SK-N-SH (cell line): ENCODE measurements at places on chromosomes 6 and 20. TPM values are rescaled to one million over a fixed set of nuclear protein-coding genes. Genes with fewer than 3 reads are reported as not detected.

- H3K27ac ChIP-seq = no peak overlapping the region
- H3K4me1 ChIP-seq = no peaks in the 10 kb centered on the region; the same call in 1 of the 2 replicates
- H3K27me3 ChIP-seq = no peaks in the 10 kb centered on the region
- H3K4me3 ChIP-seq = no peak overlapping the region
- H3K36me3 ChIP-seq = no peaks in the 10 kb centered on the region
Observed at GRCh38 chr6:14439419-14439818, 321.8 kb downstream of the CD83 start.

GRCh38 chr20:270517-270916 lies 13.0 kb downstream of the DEFB132 start:
- H3K4me1 ChIP-seq = no peaks in the 10 kb centered on the region
- H3K4me3 ChIP-seq = no peak overlapping the region
- no peaks in the 10 kb centered on the region for H3K27me3 ChIP-seq
- no peak for DNase-seq
- no peak overlapping the region for H3K27ac ChIP-seq

The FAM83B gene
- polyA plus RNA-seq = not detected in 2 replicates

DNA sequence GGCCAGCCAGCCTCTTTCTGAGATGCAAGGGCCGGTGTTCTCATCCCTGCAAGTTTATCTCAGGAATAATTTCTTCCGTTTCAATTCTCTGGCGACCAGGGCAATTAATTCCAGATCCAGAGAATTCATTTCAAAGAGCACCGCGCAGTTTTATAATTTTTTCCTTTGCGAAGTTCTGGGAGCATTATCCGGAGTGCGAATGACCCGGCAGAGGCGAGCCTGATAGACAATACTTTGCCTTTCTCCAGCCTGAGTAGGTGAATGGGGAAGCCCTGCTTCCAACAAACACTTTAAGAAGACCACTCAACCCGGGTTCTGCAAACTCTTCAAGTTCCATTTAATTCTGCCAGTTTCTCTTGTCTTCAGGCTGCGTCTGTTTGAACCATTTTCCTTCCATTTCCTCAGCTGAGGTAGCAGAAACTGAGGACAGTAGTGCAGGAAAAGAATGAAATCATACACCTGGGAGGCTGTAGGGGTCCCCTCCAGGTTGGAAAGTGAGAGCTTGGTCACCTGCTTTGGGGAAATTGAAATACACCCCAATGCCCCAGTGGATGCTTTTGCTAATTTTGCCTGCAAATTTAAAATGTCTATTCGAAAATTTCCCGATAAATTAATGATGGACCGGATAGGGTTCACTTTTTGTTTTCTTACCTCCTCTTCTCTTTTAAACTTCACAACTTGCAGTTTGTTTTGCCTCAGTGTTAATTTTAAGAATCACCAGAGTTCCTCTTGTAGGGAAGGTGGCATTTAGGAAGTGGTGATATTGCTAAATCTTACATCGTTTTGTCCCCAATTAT lies 1.1 kb downstream of the VGLL2 start:
- H3K4me1 ChIP-seq = peaks cover 3% of the 10 kb centered on the region; the same call in 1 of the 2 replicates
- H3K36me3 ChIP-seq = no peaks in the 10 kb centered on the region
- no peak overlapping the region for H3K4me3 ChIP-seq
- no peak overlapping the region for H3K27ac ChIP-seq
- DNase-seq = no peak
- H3K27me3 ChIP-seq = peaks cover 90% of the 10 kb centered on the region

The CRISP3 gene
- polyA plus RNA-seq = not detected in 2 replicates

- H3K4me3 ChIP-seq = no peak overlapping the region
- no peaks in the 10 kb centered on the region for H3K36me3 ChIP-seq
- no peaks in the 10 kb centered on the region for H3K4me1 ChIP-seq
Observed at GRCh38 chr20:54305421-54305820, 97.5 kb downstream of the PFDN4 start.

DNA sequence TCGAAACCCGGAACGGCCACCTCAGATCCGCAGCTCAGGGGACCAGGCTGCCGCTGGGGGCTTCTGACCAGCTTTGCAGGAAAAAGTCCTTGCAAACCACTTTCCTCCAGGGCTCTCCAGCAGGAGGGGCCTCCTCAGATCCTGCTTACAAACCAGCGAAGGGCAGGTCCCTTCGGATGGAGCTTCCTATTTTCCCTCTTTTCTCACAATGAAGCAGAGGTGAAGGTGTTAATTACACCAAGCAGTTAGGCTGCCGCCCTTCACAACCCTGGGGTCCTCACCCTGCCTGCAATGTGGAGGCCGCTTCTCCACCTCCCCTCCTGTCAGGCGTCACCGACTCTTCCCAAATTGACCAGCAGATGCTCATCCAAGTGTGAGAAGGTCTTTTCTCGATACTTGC lies 5.7 kb downstream of the ARHGAP40 start:
- no peaks in the 10 kb centered on the region for H3K27me3 ChIP-seq
- DNase-seq = no peak
- no peak overlapping the region for H3K4me3 ChIP-seq

DNA sequence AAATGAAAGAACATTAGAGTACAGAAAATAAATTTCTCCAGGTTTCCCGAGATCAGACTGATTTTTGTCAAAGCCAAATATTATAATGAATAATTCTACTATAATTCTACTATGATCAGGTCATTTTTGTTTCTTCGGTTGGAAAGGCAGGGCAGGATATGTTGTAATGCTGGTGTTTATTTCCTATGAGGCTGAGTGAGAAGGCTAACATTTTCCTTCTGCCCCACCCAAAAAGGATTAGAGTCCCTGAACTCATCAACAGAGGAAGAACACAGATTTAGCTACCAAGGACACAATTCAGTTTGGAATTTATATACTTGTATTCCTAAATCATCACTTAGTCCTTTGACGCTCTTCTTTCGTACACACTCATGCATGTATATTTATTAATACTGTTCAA lies 318.9 kb downstream of the SYNE1 start:
- peaks cover 19% of the 10 kb centered on the region; the same call in 1 of the 2 replicates for H3K4me1 ChIP-seq
- DNase-seq = no peak
- H3K36me3 ChIP-seq = peaks cover 55% of the 10 kb centered on the region
- no peaks in the 10 kb centered on the region for H3K27me3 ChIP-seq

The CLVS2 gene
- polyA plus RNA-seq = 0.05 TPM in 2 replicates

- no peak overlapping the region for H3K27ac ChIP-seq
- H3K36me3 ChIP-seq = no peaks in the 10 kb centered on the region
- peaks cover 7% of the 10 kb centered on the region; the same call in 1 of the 2 replicates for H3K4me1 ChIP-seq
- H3K27me3 ChIP-seq = peaks cover 7% of the 10 kb centered on the region; the same call in 1 of the 2 replicates
Observed at GRCh38 chr6:110364364-110365105, 6.4 kb upstream of the METTL24 start.

The PLCB4 gene
- polyA plus RNA-seq = 5.5 and 7.0 TPM in 2 replicates

GRCh38 chr6:21506126-21506525 lies 87.4 kb upstream of the SOX4 start:
- no peak overlapping the region for H3K27ac ChIP-seq
- H3K36me3 ChIP-seq = no peaks in the 10 kb centered on the region

The C6orf52 gene
- 0.71 and 1.4 TPM in 2 replicates for polyA plus RNA-seq

DNA sequence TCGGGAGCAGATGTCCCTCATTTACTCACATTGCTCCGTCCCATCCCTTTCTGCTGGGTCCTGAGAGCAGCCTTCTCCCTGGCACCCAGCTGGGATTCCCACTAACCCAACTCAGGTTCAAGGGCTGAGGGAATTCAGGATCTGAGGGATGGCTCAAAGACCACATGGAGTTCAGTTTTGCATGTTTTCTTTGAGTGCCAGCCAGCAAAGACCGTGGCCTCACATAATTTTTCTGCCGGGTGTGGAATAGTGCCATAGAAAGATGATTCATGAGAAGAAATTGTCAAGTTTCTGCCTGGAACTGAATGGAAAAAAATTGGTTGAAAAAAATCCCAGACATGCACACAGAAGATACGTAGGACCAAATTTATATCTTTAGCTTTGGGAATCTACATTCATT lies 168.6 kb downstream of the CD83 start:
- H3K27me3 ChIP-seq = no peaks in the 10 kb centered on the region
- no peaks in the 10 kb centered on the region for H3K4me1 ChIP-seq
- no peaks in the 10 kb centered on the region for H3K36me3 ChIP-seq
- no peak overlapping the region for H3K4me3 ChIP-seq
- DNase-seq = no peak

- 0 out of 2 replicates have a peak, but pooled peaks cover 4% of the 10 kb centered on the region for H3K4me1 ChIP-seq
- no peak overlapping the region for H3K27ac ChIP-seq
- H3K4me3 ChIP-seq = peak overlapping the region; percentile 38; the same call in 1 of the 2 replicates
- DNase-seq = no peak
Observed at GRCh38 chr6:123655521-123656306, 19.0 kb upstream of the TRDN start.

DNA sequence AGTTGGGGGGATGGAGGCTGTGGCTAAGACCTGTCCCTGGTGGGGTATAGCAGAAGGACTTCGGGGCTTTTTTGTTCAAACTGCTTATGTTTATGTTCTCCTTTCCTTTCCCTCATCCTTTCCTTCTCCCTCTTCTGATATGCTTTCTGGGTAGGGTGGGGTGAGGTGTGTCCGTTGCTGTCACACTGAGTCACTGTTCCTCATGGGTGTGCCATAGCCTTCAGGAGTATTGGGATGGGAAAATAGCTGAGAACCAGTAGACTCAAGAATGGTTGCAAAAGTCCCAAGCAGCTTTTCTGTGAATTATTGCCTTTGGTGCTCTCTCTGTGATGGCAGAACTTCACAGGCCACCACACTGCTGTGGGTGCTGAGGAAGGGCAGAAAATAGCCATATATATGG lies 39.6 kb downstream of the TPD52L1 start:
- H3K4me1 ChIP-seq = peaks cover 5% of the 10 kb centered on the region; the same call in 1 of the 2 replicates
- no peaks in the 10 kb centered on the region for H3K36me3 ChIP-seq
- H3K4me3 ChIP-seq = no peak overlapping the region
- DNase-seq = no peak
- H3K27me3 ChIP-seq = no peaks in the 10 kb centered on the region; the same call in 1 of the 2 replicates
- no peak overlapping the region for H3K27ac ChIP-seq

The CCN5 gene
- 0.05 TPM in 2 replicates for polyA plus RNA-seq

DNA sequence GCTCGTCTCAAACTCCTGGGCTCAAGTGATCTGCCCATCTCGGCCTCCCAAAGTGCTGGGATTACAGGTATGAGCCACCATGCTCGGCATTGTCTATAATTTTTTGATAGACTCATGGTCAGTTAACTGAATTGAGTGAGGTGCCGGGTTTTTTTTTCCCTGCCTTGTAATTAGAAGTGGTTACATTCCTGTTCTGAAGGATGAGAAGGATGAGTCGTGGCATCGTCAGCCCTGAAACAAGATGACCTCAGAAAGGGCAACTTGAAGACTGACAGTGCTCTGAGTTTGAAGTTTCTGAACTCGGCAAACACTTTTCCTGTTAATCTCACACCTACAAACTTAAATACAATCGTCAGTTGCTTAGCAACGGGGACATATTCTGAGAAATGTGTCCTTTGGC lies 158.7 kb upstream of the PDE10A start:
- no peaks in the 10 kb centered on the region for H3K36me3 ChIP-seq
- no peak overlapping the region for H3K4me3 ChIP-seq
- DNase-seq = no peak
- H3K27ac ChIP-seq = no peak overlapping the region

DNA sequence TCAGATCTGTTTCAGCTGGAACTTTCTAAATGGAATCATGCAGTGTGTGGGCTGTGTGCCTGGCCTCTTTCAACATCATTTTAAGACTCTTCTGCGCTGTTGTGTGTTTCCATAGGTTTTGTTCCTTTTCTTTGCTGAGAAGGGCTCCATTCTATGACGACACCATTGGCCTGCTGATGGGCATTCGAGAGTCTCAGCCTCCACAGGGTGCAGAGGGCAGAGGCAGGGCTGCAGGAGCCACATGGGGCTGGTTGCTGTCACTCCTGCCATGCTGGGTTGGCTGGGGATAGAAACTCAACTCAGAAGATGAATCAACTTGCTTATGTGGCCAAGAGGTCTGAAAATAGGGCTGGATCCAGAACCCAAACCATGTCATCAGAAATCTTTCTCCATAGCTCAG lies 68.5 kb upstream of the SLCO4A1 start:
- peaks cover 8% of the 10 kb centered on the region for H3K27me3 ChIP-seq
- H3K27ac ChIP-seq = no peak overlapping the region
- no peak for DNase-seq
- no peak overlapping the region for H3K4me3 ChIP-seq

The FRK gene
- polyA plus RNA-seq = under 0.01 and 0.02 TPM in 2 replicates

The STMN3 gene
- polyA plus RNA-seq = 89.8 and 111 TPM in 2 replicates

The PKIB gene
- polyA plus RNA-seq = 0.30 and 0.32 TPM in 2 replicates

The MYB gene
- 0.85 and 1.2 TPM in 2 replicates for polyA plus RNA-seq
